ENCODE measurements at places on chromosomes 3 and 15. TPM values are rescaled to one million over a fixed set of nuclear protein-coding genes. Genes with fewer than 3 reads are reported as not detected.

- no peak overlapping the region for H3K27ac ChIP-seq
- H3K36me3 ChIP-seq: no peaks in the 10 kb centered on the region
- H3K4me3 ChIP-seq: no peak overlapping the region
- H3K27me3 ChIP-seq: peaks cover 77% of the 10 kb centered on the region
- no peaks in the 10 kb centered on the region for H3K4me1 ChIP-seq
These were observed 87.9 kb downstream of the ARPP21 start for GRCh38 chr3:35727179-35727578.

DNA sequence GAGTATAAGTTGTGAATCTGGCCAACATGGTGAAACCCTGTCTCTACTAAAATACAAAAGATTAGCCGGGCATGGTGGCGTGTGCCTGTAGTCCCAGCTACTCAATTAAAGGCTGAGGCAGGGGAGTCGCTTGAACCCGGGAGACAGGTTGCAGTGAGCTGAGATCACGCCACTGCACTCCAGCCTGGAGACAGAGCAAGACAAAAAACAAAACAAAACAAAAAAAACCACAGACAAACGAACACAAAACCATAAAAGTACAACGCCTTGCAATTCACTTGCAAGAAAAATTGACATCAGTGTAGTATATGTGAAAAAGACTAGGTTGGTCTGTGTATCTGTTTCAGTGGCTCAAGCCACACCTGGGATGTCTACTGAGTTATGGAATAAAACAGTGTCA, 29.9 kb upstream of the CCDC80 start:
- peaks cover under 1% of the 10 kb centered on the region for H3K4me1 ChIP-seq
- no peaks in the 10 kb centered on the region for H3K27me3 ChIP-seq
- DNase-seq: no peak
- no peaks in the 10 kb centered on the region for H3K36me3 ChIP-seq

DNA sequence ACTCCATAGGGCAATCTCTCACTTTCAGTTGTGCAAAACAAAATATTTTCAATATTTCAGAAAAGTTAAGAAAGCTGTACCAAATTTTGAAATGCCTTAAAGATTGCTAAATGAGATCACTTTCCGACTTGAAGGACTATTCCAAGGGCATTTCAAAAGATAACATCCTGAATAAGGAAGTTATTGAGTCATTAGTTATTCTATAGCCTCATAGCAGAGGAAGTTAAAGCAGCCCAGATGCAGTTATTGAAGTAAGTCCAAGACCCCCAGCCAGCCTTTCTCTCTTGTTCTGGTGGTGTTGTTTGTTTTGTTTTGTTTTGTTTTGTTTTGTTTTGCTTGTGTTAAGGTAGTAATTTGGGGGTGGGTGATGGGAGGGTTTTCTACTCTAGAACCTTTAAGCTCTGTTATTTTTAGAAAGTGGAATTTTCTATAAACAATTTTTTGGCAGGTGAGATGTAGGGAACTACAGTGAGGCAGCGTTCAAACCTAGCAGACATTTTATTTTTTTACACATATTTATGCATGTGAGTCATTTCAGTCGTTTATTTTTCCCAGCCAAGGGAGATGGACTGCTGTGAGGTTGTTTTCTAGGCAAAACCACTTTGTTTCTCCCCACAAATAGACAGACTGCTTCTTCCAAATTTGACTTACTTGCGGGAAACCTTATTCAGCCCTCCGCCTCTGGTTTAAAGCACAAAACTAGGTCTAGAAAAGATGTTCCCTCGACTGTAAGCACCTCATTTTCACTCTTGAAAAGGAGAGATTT, 216.3 kb upstream of the ARPP21 start:
- H3K4me3 ChIP-seq: no peak overlapping the region
- H3K36me3 ChIP-seq: no peaks in the 10 kb centered on the region
- no peak for DNase-seq
- no peak overlapping the region for H3K27ac ChIP-seq

GRCh38 chr15:39108021-39108420, 472.9 kb upstream of the THBS1 start:
- no peaks in the 10 kb centered on the region for H3K27me3 ChIP-seq
- no peaks in the 10 kb centered on the region for H3K36me3 ChIP-seq
- no peaks in the 10 kb centered on the region for H3K4me1 ChIP-seq
- no peak overlapping the region for H3K4me3 ChIP-seq
- no peak overlapping the region for H3K27ac ChIP-seq

- H3K4me3 ChIP-seq: no peak overlapping the region
- H3K27ac ChIP-seq: no peak overlapping the region
- H3K36me3 ChIP-seq: no peaks in the 10 kb centered on the region
- no peak for DNase-seq
These were observed 200.6 kb upstream of the ROBO1 start for GRCh38 chr3:79968418-79968817.

DNA sequence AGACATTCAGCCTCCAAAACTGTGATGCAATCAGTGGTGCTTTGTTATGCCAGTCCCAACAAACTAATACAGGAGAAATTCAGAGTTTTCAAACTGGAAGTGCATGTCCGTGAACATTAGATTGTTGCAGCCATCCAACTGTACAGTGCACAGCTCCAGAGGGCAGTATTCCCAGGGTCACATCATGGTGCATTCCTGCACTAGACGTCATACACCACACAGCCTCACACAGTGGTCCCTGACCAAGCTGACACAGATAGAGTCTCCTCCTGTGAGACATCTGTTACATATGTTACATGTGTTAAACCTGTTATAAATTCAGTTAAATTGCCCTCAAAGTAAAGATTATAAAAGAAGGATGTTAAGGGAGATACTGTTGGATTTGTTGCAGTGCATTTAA, 209.0 kb downstream of the LRRN1 start:
- H3K4me1 ChIP-seq: no peaks in the 10 kb centered on the region
- H3K36me3 ChIP-seq: no peaks in the 10 kb centered on the region
- H3K27me3 ChIP-seq: no peaks in the 10 kb centered on the region
- DNase-seq: no peak
- H3K4me3 ChIP-seq: no peak overlapping the region

DNA sequence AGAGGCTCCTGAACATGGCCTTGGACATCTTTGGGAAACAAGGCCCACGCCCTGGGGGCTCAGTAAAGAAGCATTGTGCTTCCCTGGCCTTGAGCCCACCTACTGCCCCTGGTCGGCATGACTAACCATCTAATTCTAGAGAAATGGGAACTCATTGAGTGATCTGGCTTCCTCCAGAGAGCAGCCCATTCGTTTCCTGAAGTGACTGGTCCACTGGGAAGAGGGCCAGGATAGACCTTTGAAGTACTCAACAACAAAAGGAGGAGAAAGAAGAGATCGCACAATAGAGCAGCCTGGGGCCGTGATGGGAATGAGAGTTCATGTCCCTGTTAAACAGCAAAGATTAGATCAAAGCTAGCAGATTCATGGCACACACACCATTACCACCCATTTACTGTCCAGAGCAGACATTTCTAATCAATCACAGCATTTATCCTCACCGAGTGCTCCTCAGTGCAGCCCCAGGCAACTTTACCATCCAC, 514.4 kb upstream of the PROK2 start:
- DNase-seq: no peak
- no peaks in the 10 kb centered on the region for H3K27me3 ChIP-seq
- H3K27ac ChIP-seq: no peak overlapping the region
- no peaks in the 10 kb centered on the region for H3K36me3 ChIP-seq
- H3K4me1 ChIP-seq: peaks cover 10% of the 10 kb centered on the region

DNA sequence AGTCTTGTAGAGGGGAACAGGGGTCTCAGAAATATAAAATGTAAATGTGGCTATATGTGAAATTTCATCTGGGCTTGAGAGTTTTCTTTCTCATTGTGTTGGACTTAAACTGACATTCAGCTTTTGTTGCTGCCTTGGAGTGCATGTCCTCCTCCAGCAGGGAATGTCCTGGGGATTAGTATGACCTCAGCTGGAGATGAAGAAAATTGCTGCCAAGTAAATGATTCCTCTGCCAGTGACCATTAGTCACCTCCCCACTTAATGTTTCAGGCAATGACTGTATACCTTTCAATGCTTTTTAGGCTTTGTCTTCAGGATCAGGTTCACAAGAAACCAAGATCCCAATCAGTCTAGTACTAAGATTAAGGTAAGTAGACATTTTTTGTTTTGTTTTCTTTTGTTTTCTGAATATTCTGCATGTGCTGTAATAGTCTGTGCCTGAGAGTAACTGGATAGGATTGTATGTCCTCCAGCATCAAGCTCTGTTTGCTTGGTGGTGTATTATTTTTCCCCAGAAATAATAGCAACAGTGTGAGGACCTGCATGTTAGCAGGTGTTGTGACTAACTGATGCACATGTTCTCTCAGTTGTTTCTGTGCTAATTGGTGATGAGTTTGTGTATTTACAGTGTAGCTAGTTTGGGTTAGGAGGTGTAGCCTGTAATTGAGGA, 18.1 kb upstream of the SLC22A13 start:
- H3K36me3 ChIP-seq: peaks cover 17% of the 10 kb centered on the region
- H3K4me3 ChIP-seq: no peak overlapping the region
- H3K27ac ChIP-seq: no peak overlapping the region
- no peak for DNase-seq
- no peaks in the 10 kb centered on the region for H3K4me1 ChIP-seq

- H3K36me3 ChIP-seq: no peaks in the 10 kb centered on the region
- DNase-seq: no peak
- H3K27me3 ChIP-seq: no peaks in the 10 kb centered on the region
- no peak overlapping the region for H3K27ac ChIP-seq
- H3K4me3 ChIP-seq: no peak overlapping the region
These were observed 311.5 kb downstream of the RORA start for GRCh38 chr15:60917461-60918145.

GRCh38 chr3:101811875-101812274, 32.9 kb downstream of the NXPE3 start:
- H3K36me3 ChIP-seq: no peaks in the 10 kb centered on the region
- H3K27ac ChIP-seq: no peak overlapping the region
- H3K4me1 ChIP-seq: no peaks in the 10 kb centered on the region
- no peaks in the 10 kb centered on the region for H3K27me3 ChIP-seq

GRCh38 chr3:18099611-18100010, 325.5 kb downstream of the SATB1 start:
- no peak overlapping the region for H3K27ac ChIP-seq
- no peaks in the 10 kb centered on the region for H3K27me3 ChIP-seq
- no peaks in the 10 kb centered on the region for H3K36me3 ChIP-seq
- DNase-seq: no peak

DNA sequence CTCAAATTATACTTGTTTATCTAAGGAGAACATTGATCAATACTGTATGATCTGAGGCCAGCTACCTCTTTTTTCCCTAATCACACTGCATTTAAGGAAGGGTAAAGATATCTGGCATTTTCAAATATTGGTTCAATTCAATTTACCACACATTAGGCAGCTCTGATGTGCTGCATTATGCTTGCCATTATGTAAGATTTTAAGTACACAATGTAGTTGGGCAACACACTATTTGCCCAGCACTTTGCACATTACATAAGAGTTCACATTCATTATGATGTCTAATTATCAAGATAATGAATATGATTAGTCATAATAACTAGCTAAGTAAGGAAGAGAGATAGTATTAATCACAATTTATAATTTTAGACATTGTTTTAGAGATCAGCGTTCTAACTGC, 196.3 kb downstream of the BCHE start:
- no peak overlapping the region for H3K4me3 ChIP-seq
- no peaks in the 10 kb centered on the region for H3K4me1 ChIP-seq
- H3K27ac ChIP-seq: no peak overlapping the region
- no peaks in the 10 kb centered on the region for H3K27me3 ChIP-seq

- H3K4me3 ChIP-seq: no peak overlapping the region
- H3K4me1 ChIP-seq: peaks cover 25% of the 10 kb centered on the region
These were observed 8.1 kb downstream of the XIRP1 start for GRCh38 chr3:39184081-39184967.

The ZBBX gene
- total RNA-seq: 0.08 TPM

The XCR1 gene
- not detected for total RNA-seq

The SENP8 gene
- 4.9 TPM for total RNA-seq

The POLQ gene
- 14.7 TPM for total RNA-seq

Data from GM23338 (cell line).